ENCODE measurements at places on chromosomes 11 and 22. TPM values are rescaled to one million over a fixed set of nuclear protein-coding genes. Genes with fewer than 3 reads are reported as not detected.

DNA sequence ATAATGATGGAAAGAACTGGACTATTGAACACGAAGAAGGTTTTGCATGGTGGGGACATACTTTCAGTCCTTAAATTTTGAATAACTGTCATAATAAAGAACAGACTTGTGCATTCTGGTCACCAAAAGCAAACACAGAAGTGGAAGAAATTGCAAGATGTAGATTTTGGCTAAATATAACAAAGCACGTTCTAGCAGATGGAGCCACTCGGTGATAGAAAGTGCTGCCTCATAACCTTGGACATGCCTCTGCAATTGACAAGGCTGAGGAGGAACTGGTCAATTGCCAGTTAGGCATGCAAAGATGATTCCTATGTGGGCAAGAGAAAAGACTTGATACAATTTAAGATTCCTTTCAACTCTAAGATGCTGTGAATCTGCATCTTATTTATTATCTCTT, 244.1 kb upstream of the ZC3H12C start:
- no peak for DNase-seq

GRCh38 chr11:34243600-34244464, 114.0 kb downstream of the ABTB2 start:
- no peak for DNase-seq

GRCh38 chr11:16297332-16297731, 59.0 kb downstream of the SOX6 start:
- no peak for DNase-seq

DNA sequence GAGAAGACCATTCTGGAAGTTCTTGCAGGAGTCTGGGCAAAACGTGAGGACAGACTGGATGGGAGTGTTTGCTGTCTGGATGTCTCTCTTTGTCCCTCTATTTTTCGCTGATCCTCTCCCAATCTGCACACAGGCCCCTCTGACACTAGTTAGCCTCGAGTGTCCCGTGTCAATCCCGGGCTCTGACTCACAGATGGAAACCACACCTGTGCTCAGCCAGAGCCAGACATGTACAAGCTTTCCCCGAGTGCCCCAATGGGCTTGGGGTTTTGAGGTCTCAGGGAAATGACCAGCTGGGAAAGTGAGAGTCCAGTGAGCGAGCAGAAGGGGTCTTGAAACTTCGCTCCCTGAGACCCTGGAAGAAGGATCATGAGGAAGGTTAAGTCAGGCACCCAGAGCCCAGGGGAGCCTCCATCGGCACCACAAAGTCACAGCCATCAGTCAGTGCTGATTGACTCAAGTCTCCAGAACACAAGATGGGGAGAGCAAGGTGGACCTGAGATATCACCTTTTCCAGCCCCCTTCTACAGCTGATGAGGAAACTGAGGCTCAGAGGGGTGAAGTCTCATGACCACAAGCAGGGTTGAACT, 13.9 kb downstream of the APOL2 start:
- no peak for DNase-seq

The SYT9 gene
- total RNA-seq, result 0.18 TPM

DNA sequence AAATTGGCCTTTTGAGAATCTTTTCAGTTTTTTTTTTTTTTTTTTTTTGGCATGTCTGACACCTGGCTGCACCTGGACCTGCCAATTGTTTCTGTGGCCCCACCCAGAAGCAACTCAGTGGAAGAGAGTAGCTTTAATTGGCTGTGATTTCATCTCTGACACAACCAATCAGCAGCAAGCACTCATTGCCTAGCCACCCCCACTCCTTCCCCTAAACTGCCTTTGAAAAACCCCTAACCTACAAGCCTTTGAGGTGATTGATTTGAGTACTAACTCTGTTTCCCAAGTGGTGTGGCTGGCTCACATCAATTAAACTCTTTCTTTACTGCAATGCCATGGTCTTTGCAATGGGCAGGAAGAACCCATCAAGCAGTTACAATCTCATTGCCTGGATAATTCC, 98.2 kb upstream of the CHORDC1 start:
- DNase-seq, result no peak

The PHF21B gene
- total RNA-seq, result not detected

GRCh38 chr11:27423125-27423524, 49.5 kb downstream of the LGR4 start:
- no peak for DNase-seq

GRCh38 chr11:64230171-64230984, at the start of gene DNAJC4:
DNAJC4 (plus strand) TSS chr11:64230548; CDS start chr11:64230855, 307 bp downstream.
- peak; percentile 95 for DNase-seq

DNA sequence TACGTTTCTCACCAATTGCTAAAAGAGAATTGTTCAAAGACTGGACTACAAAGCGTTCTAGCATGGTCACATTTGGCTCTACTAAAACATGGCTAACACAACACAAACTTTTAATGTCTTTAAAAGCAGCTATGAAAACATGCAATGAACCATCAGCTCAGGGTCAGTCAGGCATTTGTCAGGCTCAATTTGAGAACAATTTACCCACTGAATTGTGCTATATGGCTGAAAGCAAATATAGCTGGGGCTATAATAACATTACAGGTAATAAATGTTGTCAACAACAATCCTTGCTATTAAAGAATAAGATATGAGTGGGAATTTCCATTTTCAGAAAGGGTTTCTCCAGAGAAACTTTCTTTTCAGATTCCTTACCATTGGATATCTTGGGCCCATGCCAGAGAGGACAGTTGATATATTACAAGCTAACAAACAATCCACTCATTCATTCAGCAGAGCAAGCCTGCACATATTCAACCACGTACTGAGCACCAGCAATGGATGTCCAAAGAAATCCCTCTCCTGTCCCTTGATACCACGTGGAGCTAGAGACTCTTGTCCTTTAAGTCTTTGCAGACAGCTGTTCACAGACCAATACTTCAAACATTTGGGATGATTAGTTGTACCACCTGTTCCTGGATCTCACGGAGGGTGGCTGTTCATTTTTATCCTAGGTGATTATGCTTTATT, 82.5 kb upstream of the DDI1 start:
- DNase-seq, result no peak

The SLC29A2 gene
- 10.6 TPM for total RNA-seq

DNA sequence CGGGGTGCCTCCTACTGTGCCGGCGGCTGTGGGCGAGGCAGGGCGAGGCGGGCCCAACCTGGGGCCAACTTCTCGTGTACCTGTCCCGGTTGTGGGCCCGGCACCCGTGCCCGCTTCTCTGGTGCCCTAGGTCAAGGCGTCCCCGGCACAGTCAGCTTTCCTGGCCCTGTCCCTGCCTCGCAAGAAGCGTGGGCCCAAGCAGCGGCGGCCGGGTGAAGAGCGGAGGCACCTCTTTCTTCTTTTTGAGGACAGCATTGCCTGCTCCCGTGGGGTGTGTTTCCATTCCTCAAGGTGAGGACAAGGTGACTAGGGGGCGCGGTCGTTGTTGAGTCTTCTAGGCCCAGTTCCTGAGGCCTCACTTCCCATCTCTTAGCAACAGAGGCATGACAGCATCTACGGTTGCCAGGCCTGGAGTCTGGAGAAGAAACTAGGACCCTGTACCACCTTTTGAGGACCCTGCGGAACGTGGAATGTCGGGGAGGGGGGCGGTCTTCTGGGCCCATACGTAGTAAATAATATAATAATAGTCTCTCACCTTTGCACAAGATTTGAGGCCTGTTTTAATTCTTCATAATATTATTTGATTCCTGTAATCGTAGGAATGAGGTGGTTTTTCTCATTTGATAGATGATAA, 418 bp downstream of the ACO2 start:
- DNase-seq, result no peak

DNA sequence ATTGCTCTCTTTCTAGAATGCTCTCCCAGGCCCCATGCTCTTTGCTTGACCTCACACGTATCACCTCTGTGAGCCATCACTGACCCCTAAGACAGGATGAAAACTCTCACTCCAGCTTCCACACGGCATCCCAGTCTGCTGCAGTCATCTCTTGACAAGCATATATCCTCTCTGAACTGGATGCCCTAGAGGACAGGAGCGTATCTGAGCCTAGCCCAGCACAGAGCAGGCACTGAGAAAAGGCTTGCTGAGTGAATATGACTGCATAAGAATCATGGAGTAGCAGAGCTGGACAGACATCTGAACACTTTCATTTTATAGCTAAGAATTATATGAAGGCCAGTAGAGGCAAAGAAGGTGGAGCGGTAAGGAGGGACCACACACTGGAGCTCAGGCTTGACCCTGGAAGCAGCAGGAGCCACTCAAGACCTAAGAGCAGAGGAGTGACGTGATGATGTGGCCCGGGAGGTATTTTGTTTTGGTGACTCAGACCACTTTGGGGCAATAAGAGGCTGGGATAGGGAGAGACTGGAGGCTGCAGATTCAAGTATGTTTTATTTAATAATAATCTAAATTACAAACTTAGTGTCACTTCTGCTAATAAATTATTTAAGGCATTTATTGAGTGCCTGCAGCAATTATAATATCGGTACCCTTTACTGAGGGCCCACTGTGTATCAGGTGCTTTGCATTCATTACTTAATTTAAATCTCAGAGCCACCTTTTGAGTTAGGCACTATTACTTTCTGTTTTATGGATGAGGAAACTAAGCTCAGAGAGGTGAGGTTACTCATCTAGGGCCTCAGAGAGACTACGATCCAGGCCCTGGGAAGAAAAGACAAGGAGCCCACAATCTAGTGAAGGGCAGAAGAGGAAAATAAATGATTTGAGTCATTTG, 42.6 kb downstream of the MAP6 start:
- peak; percentile 55 for DNase-seq

- no peak for DNase-seq
Measured at GRCh38 chr22:25623310-25623734, 58.8 kb downstream of the GRK3 start.

GRCh38 chr11:118911880-118912741, 13.6 kb downstream of the BCL9L start:
- DNase-seq, result no peak

GRCh38 chr22:27597703-27598444, 203.7 kb downstream of the MN1 start:
- DNase-seq, result no peak

The TP53AIP1 gene
- total RNA-seq, result not detected

GRCh38 chr11:36333897-36334296, 37.8 kb downstream of the PRR5L start:
- no peak for DNase-seq

DNA sequence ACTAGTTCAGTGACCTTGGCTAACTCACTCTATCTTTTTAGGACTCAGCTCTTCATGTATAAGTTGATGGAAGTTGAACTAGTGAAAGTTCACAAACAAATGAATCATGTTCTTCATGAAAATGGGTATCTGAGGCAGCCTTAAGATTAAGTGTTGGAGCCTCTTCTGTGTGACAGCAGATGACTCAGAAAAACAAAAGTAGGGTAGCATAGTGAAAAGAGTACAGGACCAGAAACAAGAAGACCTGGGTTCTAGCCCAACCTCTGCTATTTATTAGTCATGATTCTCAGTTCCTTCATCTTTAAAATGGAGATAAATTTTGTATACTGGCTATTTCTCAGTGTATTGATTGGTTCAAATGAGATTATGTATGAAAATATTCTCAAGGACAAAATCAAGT, 60.2 kb downstream of the USP35 start:
- DNase-seq, result no peak

- DNase-seq, result peak; percentile 62
Measured at GRCh38 chr11:2443881-2444820, at the start of gene TRPM5. TRPM5 (minus strand) TSS chr11:2444514; CDS start chr11:2423036, 21,478 bp downstream.

DNA sequence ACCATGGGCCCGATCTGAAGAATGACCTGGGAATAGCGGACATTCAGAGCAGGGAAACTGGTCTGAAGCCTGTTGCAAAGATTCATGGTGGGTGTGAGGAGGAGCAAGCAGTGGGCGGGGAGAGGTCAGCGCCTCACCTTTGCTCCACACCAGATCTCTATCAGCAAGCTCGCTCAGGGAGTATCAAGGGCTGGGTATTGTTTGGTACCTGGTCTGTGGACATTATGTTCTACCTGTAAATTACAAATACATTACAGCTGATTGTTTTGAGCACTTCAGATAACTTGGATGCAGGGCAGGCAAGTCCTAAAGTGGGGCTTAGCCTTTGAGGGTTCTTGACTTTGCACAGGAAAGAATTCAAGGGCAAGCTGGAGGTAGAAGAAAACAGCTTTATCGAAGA, 10.8 kb upstream of the SEC14L4 start:
- DNase-seq, result no peak

- DNase-seq, result no peak
Measured at GRCh38 chr22:23565305-23565914, 14.7 kb downstream of the IGLL1 start.

The OR6A2 gene
- total RNA-seq, result 0.18 TPM

The IL10RA gene
- total RNA-seq, result 37.7 TPM

DNA sequence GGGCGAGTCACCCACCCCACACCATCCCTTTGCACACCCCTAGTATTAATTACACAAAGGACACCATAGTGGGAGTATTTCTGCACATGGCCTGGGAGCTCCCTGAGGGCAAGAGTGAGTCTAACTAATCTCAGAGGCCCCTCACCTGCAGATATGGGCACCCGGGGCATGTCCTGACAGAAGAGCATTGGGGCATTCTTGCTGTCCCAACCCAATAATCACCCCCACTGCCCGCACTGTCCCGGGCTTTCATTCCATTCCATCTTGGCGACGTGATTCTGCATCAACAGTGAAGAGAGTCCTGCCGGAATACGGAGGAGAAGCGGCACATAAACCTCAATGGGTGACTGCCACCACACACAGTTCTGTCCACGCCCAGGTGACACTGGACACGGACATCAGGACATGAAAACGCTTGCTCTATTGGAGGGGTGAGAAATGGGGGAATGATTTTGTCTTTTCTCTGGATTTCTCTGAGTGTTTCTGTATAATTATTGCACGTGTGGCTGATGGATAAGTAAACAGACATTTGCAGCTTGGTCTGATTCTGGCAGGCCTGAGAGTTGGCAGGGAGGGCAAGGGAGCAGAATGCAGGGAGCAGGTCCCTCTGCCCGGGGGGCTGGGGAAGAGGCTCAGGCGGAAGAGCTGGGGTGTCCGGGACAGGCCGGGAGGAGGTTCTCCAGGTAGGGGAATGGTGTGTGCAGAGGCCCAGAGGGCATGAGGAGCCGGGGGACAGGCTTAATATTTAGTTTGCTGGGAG, 38.2 kb downstream of the SCUBE1 start:
- no peak for DNase-seq

DNA sequence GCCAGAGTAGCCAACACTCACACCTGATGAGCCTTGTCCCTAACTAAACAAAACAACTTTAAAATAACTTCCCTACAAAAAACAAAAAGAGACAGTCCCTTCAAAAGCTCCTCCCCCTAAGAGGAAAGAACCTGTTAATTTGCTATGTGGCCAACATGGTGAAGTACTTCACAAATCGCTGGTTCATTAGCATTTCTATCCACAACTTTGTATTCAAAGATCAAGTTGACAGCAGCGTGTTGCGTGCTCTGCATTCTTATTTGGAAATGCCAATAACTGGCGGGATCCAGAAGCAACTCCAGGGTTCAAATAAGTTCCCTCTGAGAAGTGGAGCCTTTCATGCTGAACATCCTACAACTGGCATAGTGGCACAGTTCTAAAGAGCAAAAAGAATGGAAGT, 48.6 kb downstream of the CADM1 start:
- no peak for DNase-seq

DNA sequence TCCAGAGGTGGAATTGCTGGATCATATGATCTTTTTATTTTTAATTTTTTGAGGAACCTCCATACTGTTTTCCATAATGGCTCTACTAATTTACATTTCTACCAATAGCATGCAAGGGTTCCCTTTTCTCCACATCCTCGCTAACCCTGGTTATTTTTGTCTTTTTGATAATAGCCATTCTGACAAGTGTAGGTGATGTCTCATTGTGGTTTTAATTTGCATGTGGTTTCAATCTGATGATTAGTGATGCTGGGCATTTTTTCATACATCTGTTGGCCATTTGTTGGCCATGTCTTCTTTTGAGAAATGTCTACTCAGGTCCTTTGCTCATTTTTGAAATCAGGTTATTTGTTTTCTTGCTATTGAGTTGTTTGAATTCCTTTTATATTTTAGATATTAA, 15.4 kb upstream of the OR4D5 start:
- DNase-seq, result no peak
